ENCODE measurements at places on chromosomes 5 and 9.

DNA sequence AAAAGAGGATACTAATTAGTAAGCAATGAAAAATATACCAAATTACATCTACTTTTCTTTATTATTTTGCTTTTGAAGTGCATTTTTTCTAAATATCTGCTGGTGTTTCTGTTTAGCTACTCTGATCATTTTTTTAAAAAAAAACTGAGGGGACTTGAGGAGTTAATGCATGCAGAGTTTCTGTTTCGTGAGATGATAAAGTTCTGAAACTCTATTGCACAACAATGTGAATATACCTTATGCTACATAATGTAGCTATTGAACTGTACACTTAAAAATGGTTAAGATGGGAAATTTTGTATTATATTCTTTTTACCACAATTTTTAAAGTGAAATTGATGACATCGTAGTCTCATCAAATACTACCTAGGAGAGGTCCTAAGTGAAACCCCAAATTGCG, 288.3 kb upstream of the NR4A3 start:
- no peak for DNase-seq

- DNase-seq: no peak
Observed at GRCh38 chr5:154611341-154611767, 133.3 kb upstream of the HAND1 start.

DNA sequence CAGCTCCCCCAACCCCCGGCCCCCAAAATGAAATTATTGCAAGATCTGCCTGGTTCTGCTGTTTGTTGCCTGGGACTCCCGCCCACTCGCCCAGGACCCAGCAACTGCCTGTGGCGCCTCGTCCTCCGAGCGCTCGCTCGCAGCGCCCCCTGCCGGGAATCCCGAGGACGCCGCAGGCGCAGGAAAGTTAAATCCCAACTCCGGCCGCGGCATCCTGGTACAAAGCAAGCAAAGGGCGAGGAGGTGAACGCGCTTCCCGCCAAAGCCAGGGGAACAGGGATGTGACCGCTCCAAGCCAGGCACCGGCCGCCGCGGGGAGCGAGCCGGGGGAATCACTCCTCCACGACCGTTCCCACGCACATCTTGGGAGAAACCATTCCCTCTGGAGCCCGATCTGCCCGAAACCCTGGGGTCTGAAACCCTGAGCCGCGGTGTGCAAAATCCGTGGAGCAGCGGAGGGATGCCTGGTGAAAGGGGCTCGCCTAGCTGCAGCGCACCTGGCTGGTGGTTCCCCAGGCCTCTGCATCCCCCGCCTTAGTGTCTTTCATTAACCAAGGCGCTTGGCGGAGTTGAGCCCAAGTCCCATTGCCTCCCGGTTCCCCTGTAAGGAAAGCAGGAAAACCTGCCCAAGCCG, 1.3 kb downstream of the SEMA5A start:
- DNase-seq: peak; percentile 78

GRCh38 chr9:35482071-35482470, 7.8 kb upstream of the RUSC2 start:
- DNase-seq: no peak

DNA sequence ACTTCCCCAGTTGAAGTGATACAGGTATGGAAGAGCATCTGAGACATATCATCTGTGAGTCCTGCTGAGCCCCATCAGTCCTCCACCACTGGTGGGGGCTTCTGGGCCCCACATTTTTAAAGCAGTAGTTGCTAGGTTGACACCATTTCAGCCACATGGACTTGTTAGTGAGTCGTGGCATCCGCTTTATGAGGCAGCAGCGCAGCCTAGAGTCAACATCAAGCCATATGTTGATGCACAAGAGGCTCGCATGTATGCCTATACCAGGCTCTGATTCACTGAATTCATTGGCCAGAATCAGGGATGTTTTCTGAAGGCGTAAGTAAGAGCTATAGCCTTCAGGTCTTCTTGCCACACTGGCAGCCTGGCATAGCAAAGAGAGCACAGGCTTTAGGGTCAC, 26.8 kb downstream of the ZNF346 start:
- no peak for DNase-seq

DNA sequence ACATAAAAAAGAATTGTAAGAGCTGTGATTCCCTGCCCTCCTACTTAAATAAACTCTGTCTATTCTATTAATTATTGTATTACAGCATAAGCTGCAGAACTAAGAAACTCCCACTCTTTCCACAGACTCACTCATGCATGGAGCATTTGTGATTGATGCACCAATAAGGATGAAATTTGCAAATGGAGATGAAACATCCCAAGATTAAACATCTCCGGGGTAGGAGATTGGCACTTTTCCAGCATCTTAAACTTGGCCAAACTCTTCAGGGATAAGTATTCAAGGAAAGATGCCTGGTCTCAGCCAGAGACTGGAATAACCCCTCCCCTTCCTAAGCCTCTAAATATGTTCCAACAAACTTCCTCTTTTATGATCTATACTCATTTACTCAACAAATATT, 472.0 kb downstream of the ACTL7B start:
- peak; percentile 21 for DNase-seq

- no peak for DNase-seq
Observed at GRCh38 chr9:82970359-82970758, 92.6 kb downstream of the RASEF start.

GRCh38 chr9:112505086-112505485, 18.5 kb downstream of the KIAA1958 start:
- no peak for DNase-seq
